Posterior vena cava (tissue), 2 donors: ENCODE measurements at places on chromosomes 3 and 15. TPM values are rescaled to one million over a fixed set of nuclear protein-coding genes. Genes with fewer than 3 reads are reported as not detected.

OR5K3 gene
- total RNA-seq, result not detected

GOLGA6B gene
- total RNA-seq, result not detected

ZNF80 gene
- total RNA-seq, result not detected

ROPN1 gene
- total RNA-seq, result not detected

CATSPER2 gene
- total RNA-seq, result 3.2 TPM

ANKUB1 gene
- total RNA-seq, result not detected

SCN5A gene
- total RNA-seq, result 0.32 TPM

GMPS gene
- total RNA-seq, result 36.1 TPM

SEMA5B gene
- 0.93 TPM for total RNA-seq

ZNF501 gene
- 7.2 TPM for total RNA-seq

OCA2 gene
- 1.4 TPM for total RNA-seq

DNA sequence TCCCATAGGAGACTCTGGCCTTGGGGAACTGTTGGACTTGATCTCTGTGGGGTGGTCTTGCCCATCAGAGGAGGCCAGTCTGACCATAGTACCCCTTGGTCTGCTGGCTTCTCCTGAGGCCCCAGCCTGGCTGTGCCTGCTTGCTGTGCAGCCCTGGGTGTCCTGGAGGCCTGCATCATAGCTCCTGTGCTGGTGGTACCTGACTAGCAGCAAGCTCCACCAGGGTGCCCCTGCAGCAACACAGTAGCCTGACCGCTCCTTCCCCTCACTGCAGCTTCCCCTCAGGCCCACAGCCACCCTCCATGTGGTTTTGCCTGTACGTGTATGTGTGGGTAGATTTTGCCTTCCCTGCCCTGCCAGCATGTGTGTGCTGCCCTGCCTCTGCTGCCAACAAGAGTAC is 85.6 kb upstream of the TTC14 start:
- no peak for DNase-seq

DNA sequence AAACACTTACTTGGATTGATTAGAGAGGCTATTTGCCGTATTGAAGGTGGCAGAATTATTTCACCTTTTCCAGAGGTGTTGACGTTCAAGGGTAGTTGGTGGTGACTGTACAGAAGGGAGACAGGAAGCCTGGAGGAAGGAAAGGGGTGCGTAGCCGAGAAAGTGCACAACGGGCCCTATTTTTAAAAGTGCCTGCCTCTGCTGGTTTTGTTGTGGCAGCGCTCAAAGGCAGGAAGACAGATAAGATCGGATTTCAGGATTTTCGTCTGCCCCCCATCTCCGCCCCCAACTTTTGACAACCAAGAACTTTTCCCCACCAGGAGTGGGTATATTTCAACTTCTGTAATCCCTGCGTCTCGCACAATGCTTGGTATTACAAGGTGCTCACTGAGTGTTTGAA is 38.5 kb downstream of the SMAD3 start:
- no peak for DNase-seq

- no peak for DNase-seq
Measured at GRCh38 chr3:19866751-19867347, 67.2 kb downstream of the EFHB start.

- no peak for DNase-seq
Measured at GRCh38 chr3:172159376-172159775, 120.0 kb downstream of the FNDC3B start.

GRCh38 chr15:60118626-60119025 is 114.5 kb downstream of the FOXB1 start:
- DNase-seq, result no peak

GRCh38 chr15:56804938-56805337 is 71.6 kb upstream of the ZNF280D start:
- DNase-seq, result no peak

- no peak for DNase-seq
Measured at GRCh38 chr3:74630602-74631001, 16.1 kb upstream of the CNTN3 start.

GRCh38 chr3:136195258-136196063 is 674 bp downstream of the MSL2 start:
- peak; percentile 95 for DNase-seq

GRCh38 chr3:192817053-192817452 is 89.7 kb upstream of the FGF12 start:
- DNase-seq, result no peak

DNA sequence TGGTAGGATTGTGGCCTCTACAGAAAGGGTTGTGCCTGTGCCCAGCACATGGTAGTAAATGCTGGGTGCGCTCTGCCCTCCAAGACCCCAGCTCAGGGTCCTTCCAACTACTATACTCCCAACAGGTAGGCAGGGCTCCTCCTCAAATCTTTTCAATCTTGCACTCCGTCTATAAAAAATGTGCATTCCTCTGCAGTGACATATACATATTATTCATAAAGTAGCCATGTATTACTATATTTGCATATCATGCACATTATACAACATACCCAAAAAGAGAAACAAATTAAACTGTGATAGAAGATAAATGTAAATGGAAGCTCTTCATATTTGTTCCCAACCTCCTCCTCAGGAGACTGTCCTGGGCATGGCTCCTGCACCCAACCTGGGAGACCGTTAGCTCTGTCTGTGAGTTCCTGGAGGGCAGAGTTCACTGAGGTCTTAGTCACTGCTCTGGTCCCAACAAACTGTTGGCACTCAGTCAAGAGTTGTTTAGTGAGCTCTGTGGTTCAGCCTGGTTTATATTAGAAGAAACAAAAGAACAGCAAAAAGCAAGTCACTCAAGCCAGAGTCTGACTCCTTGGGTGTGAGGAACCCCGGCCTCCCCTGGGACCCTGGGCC is 47.7 kb upstream of the GRIP2 start:
- no peak for DNase-seq

DNA sequence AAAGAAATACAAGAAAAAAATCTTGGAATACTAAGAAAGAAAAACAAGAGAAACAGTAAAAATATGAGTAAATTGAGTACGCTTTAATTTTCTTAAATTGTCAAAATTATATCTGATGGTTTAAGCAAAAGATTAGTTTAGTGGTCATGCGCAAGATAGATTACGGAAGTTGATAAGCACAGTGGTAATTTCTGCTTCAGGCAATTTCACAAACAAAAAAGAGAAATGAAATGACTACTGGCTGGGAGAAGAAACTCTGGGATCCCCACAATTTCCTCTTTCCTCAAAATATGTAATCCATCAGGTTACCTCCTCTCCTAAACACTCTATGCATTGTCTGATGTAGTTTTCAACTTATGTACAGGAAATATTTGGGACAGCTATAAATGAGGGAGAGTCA is 9.0 kb downstream of the MYD88 start:
- no peak for DNase-seq

- no peak for DNase-seq
Measured at GRCh38 chr3:186021673-186022362, 84.0 kb upstream of the TRA2B start.

GRCh38 chr3:143814443-143814889 is 33.8 kb downstream of the SLC9A9 start:
- DNase-seq, result no peak

- no peak for DNase-seq
Measured at GRCh38 chr3:131285456-131285855, 96.1 kb upstream of the NUDT16 start.

- no peak for DNase-seq
Measured at GRCh38 chr3:14531856-14532395, 8.2 kb downstream of the GRIP2 start.

DNA sequence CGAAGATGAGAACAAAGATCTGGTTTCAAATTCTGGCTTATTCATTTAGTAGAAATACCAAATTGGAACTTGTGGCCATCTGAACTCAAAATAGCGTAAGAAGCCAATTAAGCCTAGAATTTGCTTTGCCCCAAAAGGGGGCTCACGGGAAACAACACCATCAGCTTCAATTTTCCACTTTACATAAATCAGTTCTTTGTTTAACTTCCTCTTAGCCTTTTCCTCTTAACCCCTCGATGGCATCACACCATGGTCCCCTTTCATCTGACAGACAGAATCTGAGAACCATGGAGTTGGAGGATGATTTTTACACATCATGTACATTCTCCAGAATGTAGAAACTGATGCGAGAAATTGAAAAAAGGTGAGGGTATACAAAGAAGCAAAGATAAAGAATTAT is 207.0 kb downstream of the FOXP1 start:
- DNase-seq, result no peak

DNA sequence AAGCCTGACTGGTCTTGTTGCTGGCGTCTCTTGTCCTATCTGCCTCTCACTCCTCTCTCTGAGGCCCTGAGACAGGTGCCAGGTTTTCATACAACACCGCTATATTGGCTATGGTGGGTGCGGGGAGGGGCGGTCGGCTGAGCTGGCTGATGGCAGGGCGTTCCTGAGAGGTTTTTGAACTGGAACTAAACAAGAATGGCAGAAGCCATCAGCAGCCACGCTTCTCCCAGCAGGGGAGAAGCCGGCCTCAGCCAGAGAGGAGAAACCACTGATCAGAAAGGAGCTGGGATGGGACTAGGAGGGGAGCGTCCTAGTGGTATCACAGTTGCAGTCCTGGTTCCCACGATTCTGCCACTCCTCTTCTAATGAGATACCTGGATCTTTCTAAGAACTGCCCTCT is 89.9 kb upstream of the PRR23E start:
- no peak for DNase-seq

- DNase-seq, result no peak
Measured at GRCh38 chr3:188205992-188206416, 52.0 kb downstream of the LPP start.

- DNase-seq, result no peak
Measured at GRCh38 chr3:84074767-84075166, 884.0 kb upstream of the CADM2 start.

DNA sequence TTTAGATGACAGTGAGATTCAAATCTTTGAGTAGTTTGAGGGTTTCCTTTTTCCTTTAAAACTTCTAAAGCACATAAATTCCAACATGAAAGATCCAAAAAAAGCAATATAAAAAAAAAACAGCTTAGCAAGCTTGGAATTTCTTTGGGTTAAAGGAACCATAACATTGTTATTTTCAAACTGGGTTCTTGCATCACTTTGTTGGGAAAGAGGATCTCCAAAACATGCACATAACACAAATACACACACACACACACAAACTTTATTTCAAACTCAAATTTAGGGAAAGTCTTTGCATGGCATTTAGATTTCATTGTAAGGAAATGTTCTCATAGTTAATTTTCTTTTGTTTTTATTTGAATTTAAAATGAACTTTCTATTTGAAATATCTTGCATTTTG is 79.2 kb upstream of the COL8A1 start:
- DNase-seq, result no peak

GRCh38 chr3:143100451-143100850 is 19.1 kb upstream of the CHST2 start:
- no peak for DNase-seq

GRCh38 chr3:33467786-33468185 is 27.6 kb upstream of the UBP1 start:
- no peak for DNase-seq

GRCh38 chr3:88298189-88298588 is 148.4 kb downstream of the C3orf38 start:
- DNase-seq, result no peak

DNA sequence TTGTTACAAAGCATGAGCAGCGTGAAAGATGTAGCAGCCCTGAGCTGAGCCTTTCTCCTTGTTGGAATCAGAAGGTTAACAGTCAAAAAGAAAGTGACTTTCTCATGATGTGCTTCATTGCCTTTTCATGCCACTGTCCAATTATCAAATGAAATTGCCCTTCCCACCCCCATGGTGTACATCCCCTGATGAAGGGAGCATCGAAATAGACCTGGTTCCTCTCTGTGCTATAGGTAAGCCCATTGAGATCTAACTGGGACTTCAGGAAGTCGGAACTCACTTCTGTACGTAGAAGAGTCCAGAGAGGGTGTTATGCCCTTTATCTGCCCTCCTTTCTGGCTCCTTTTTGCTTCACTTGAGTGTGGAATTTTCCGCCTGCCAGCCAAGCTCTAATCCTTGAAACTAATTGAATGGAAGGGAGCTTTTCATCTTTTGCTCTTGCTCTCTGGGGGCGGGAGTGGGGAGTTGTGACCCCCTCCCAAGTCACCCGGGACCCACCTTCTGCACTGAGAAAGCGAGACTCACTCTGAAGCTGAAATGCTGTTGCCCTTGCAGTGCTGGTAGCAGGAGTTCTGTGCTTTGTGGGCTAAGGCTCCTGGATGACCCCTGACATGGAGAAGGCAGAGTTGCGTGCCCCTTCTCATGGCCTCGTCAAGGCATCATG is 20.9 kb downstream of the ABHD6 start:
- DNase-seq, result no peak

DNA sequence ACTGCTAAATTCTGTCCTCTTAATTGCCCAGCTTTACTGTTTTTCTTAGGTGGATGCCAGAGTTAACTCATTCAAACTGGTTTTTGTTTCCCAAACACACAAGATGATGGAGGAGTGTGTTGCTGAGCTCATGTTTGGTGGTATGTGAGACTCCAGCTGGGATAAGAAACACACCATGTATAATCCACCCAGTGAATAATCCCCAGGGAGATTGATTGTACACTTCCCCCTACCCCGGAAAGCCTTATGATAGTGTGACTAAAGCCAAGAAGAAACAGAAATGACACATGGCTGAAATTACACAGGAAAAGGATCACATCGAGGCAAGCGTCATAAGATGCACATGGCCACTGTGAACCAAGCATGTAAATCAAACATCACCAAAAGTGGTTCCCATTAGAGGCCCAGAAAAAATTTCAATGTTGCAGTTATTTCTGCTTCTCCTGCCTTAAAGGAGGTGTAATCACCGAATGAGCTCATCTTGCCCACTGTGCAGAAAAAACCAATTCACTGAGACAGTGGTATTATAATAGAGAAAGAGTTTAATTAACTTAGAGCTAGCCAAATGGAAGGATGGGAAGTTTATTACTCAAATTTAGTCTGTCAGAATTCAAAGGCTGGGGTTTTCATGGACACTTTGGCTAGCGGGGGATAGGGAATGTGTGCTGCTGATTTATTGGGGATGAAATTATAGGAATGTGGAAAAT is 56.7 kb upstream of the MAGI1 start:
- DNase-seq, result no peak

- DNase-seq, result no peak
Measured at GRCh38 chr3:53253707-53254508, 1.9 kb downstream of the TKT start.

DNA sequence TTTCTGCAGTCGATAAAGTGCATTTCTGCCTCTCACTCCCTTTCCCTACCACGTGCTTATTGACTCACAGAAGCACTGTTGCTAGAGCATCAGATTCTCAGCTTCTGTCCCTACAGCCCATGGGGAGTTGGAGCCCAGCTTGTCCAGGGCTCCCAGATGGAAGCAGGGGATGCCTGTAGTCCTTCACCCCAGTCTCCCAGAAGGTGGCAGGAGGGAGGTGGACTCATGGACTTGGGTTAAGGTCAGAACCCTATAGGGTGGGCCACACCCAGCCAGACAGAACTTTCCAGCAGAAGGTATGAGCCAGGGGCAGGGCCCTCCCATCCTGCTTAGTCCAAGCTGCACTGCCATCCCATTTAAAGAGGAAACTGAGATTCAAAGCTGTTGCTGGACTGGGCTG is 33.1 kb upstream of the SEMA3F start:
- peak; percentile 71 for DNase-seq
